HS-27A (cell line): ENCODE measurements at places on chromosomes 2 and 18.
A peak's percentile ranks its signal among the peaks of the same experiment; 100 is the strongest.

DNA sequence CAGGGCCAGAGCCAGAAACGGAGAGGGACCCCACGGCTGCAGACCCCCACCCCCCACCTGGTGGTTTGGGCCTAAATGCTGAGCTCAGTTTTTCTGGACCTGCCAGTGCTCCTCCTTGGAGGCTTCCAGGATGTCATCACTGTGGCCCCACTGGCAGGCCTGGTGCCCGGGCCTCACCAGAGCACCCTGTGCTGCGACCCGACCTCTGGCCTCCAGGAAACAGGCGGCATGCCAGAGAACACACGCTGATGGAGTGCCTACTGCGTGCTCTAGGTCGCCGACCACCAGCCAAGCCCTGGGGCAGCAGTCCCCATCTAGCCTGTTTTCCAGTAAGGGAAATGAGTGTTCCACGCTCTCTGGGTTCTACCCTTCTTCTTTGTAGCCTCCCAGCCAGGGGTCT lies 33.8 kb downstream of the HS6ST1 start:
- DNase-seq: no peak

DNA sequence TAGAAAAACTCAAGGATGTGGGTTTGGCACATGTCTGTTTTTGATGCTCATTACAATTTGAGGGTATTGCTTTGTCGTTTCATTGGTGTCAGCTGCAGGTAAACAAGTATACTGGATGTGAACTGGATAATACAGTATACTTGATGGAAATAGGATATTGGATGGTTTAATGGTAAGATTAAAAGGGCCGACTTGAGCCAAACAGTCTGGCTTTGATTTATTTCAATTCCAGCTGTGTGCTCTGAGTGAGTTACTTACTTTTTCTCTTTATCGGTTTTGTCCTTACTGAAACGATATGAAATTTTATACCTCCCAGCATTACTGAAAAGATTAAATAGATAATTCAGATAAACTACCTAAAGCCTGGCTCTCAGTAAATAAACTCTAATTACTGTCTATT lies 227.6 kb downstream of the ASXL3 start:
- DNase-seq: no peak

DNA sequence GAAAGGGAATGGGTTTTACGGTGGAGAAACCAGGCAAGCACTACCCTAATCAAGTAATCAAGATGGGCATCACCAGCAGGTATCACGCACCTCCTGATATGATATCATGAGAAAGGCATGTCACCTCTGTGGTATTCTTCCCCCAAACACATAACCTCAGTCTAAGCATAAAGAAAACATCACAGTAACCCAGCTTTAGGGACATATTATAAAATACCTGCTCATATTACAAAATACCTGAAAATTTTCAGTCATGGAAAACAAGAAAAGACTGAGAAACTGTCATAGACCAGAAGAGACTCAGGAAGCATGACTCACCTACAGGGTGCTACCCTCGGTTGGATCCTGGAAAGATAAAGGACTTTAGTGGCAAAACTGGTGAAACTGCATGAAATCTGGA lies 30.5 kb downstream of the GCKR start:
- no peak for DNase-seq

- DNase-seq: peak; percentile 54
These were observed 71.4 kb downstream of the TRIB2 start for GRCh38 chr2:12787891-12788801.

- no peak for DNase-seq
These were observed 11.9 kb downstream of the STON1 start for GRCh38 chr2:48541666-48542389.

GRCh38 chr2:226608451-226608850 lies 191.2 kb downstream of the IRS1 start:
- no peak for DNase-seq

- no peak for DNase-seq
These were observed 182.7 kb upstream of the GLI2 start for GRCh38 chr2:120552800-120553481.

- no peak for DNase-seq
These were observed 515.1 kb downstream of the STK39 start for GRCh38 chr2:167732326-167732725.

DNA sequence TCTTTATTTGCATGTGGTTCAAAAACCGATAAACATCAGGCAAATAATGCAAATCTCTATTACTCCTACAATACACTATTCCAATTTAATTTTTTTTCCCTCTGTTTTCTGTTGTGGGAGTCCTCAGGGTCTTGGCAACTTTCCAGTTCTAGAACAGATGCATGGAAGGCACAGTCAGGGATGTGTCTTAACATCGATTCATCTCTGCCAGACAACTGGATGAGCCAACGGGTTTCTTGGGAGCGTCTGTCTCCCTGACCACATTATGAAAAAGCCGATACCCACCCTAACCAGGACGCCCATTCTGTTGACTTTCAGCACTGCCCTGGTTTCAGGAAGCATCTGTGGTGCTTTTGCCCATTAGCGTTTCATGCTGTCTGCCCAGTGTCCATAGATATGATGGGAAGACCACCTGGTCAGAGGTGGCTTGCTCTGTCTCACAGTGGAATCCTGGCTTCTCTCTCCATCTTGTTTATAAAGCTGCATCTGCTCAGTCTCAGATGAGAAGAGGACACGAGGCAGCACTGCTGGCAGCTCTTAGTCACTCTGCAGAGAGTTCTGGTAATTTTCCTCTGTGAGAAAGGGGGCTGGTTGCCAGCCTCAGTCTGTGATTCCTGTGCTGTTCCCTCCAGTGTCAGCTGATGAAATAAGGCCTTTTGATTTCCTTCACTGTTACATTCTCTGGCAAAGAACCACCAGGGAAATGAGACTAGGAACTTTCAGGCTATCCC lies 57.9 kb upstream of the KCNE4 start:
- no peak for DNase-seq

- no peak for DNase-seq
These were observed 51.6 kb upstream of the ATP8B1 start for GRCh38 chr18:57854726-57855125.

DNA sequence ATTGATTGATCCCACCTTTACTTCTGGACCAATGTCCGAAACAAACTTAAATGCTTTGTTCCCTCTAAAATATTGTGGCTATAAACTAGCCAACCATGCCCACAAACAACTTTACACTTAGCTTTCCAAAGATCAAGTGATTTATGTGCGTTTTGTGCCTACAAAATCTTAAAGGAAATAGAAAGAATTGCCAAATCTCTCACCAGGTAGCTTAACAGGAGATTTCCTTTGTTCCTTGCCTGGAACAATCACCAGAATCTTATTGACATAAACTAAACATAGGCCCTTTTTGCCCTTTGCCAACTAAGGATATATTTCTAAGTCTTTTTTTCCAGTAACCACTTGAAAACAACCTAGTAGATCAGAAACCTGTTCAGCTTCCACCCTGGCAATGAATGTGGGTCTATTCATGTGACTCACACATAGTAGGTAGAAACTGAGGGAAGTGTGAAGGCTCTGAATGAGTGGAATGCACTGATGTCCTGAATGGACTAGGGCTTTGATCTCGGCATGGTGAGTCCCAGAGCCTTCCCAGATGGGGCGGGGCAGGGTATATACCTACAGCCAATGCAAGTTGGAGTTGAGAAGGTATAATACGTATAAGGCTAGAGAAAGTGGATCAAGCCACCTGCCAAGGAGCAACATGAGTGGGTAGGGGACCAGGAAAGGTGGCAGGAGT lies 94.6 kb upstream of the PPP1CB start:
- DNase-seq: no peak

- no peak for DNase-seq
These were observed 3.5 kb upstream of the FAM124B start for GRCh38 chr2:224405412-224405811.

GRCh38 chr2:2729246-2729645 lies 398.2 kb upstream of the MYT1L start:
- no peak for DNase-seq

- no peak for DNase-seq
These were observed 82.4 kb upstream of the KLHL29 start for GRCh38 chr2:23302591-23302990.
